Dermis microvascular lymphatic vessel endothelial cell (primary cell): ENCODE measurements at places on chromosomes 1 and 21. TPM values are rescaled to one million over a fixed set of nuclear protein-coding genes. Genes with fewer than 3 reads are reported as not detected.

KANK4 gene
- total RNA-seq, result not detected in 2 replicates

PDXK gene
- 20.5 and 35.5 TPM in 2 replicates for total RNA-seq

ATG4C gene
- 3.0 and 4.1 TPM in 2 replicates for total RNA-seq

FCRL2 gene
- total RNA-seq, result not detected in 2 replicates

PM20D1 gene
- under 0.01 and 0.25 TPM in 2 replicates for total RNA-seq

HES3 gene
- not detected in 2 replicates for total RNA-seq

NPPB gene
- total RNA-seq, result not detected in 2 replicates

GPN2 gene
- 6.8 and 11.1 TPM in 2 replicates for total RNA-seq

PLA2G2C gene
- not detected in 2 replicates for total RNA-seq

SLAMF1 gene
- total RNA-seq, result under 0.01 and 0.13 TPM in 2 replicates

NDUFS5 gene
- 337 and 433 TPM in 2 replicates for total RNA-seq

DCAF6 gene
- total RNA-seq, result 38.9 and 41.8 TPM in 2 replicates

SMCP gene
- total RNA-seq, result not detected in 2 replicates

MMP23B gene
- 0.25 TPM in 1 of 2 replicates, not detected in the other for total RNA-seq

ABCB10 gene
- 19.1 and 23.1 TPM in 2 replicates for total RNA-seq

PLEKHN1 gene
- total RNA-seq, result 0.38 and 0.51 TPM in 2 replicates

LHX8 gene
- not detected in 2 replicates for total RNA-seq

TTLL7 gene
- total RNA-seq, result 0.51 and 0.63 TPM in 2 replicates

NR5A2 gene
- 2.5 and 4.9 TPM in 2 replicates for total RNA-seq

LDLRAD1 gene
- not detected in 2 replicates for total RNA-seq

KCND3 gene
- total RNA-seq, result 0.13 and 0.38 TPM in 2 replicates

KTI12 gene
- total RNA-seq, result 8.3 and 11.8 TPM in 2 replicates

TMPRSS2 gene
- not detected in 2 replicates for total RNA-seq

CR1L gene
- not detected in 2 replicates for total RNA-seq

DHRS3 gene
- 64.1 and 75.4 TPM in 2 replicates for total RNA-seq

F3 gene
- total RNA-seq, result 1.3 and 2.0 TPM in 2 replicates

AMY1A gene
- not detected in 2 replicates for total RNA-seq

APP gene
- total RNA-seq, result 603 and 1,215 TPM in 2 replicates

C4BPA gene
- total RNA-seq, result not detected in 2 replicates

PTGS2 gene
- 2.2 and 19.5 TPM in 2 replicates for total RNA-seq

TNNI3K gene
- total RNA-seq, result 0.13 TPM in 1 of 2 replicates, not detected in the other

MATN1 gene
- under 0.01 TPM in 1 of 2 replicates, not detected in the other for total RNA-seq

LRRC53 gene
- total RNA-seq, result not detected in 2 replicates

CA6 gene
- total RNA-seq, result not detected in 2 replicates

SLAMF8 gene
- total RNA-seq, result not detected in 2 replicates

IL20 gene
- not detected in 2 replicates for total RNA-seq

MTARC1 gene
- 1.0 and 3.6 TPM in 2 replicates for total RNA-seq
